HT-29 (cell line): ENCODE measurements at places on chromosomes 7 and 10. TPM values are rescaled to one million over a fixed set of nuclear protein-coding genes. Genes with fewer than 3 reads are reported as not detected.

- DNase-seq = no peak
Measured at GRCh38 chr7:83060218-83060617, 102.5 kb downstream of the PCLO start.

GRCh38 chr10:100469756-100470155 is 6.9 kb downstream of the WNT8B start:
- no peak for DNase-seq

- no peak for DNase-seq
Measured at GRCh38 chr7:87056346-87056745, 3.1 kb downstream of the ELAPOR2 start.

DNA sequence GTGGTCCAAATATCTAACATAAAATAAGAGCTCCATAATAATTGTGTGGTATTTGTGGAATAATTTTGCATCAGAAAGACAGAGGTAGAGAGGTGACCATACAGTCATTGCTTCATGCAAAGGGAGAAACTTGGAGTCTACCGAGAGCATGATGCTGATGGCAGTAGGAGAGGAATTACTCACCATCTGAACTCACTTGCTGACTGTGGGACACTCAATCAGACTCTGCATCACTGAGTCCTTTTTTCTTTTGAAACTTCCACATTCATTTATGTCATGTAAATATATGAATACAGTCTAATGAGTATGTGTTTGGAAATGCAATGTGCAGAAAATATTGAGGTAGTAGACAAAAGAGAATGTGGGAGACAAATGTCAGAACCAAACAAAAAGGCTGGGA is 933.8 kb downstream of the REEP3 start:
- DNase-seq = no peak

DNA sequence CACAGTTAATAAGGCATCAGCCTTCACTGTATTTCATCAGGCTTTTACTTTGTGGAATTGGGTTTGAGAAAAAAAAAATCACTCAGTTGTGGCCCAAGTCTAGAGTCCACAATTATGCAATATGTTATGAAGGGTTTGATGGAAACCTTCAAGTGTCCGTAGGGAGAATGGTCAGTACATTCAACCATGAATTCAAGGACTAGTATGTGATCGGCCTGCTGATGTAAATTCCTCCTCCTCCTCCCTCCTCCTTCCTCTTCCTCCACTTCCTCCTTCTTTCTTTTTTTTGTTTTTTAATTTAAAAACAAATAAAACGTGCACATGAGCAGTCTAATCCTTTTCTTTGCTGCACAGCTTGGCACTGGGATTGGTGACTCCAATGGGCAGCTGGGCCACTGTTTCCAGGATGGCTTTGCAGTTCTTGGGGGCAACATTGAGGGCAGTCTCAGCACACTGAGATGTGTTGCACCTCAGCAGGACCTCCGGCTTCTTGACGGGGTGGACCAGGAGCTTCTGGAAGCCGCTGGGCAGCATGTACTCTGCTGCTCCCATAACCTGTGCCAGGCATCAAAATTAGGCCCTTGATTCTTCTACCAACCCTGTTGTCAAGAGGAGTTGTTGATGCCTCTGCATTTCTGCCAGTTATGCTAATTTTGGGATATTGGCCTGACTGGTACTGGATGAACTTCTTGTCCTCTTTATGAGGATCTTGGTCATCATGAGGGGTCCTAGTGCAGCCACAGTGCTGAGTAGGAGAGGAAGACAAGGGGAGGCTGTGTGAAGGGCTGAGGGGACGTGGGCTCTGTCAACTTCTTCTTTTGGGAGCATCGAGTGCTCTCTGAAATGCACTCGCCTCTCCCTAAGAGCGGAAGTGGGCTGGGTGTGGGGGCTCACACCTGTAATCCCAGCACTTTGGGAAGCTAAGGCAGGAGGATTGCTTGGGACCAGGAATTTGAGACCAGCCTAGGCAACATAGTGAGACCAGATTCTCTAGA is 9.3 kb upstream of the IL2RA start:
- DNase-seq = no peak

DNA sequence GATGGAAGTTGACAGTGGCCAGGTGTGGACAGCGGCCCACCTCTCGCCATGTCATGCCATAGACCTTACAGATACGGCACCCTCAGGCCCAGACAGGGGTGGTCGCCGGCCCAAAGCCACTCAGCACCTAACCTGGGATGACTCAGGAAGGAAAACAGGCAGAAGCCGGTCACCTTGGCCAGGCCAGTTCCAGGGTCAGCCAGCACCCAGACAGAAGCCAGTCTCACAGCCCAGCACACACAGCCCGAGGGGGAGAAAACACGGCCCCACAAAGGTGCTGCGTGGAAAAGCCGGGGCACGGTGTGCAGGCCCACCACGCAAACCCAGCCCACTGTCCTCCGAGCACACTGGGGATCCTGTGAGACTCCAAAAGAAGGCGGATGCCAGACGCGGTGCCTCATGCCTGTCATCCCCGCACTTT is 95.2 kb upstream of the DNAAF5 start:
- no peak for DNase-seq

DNA sequence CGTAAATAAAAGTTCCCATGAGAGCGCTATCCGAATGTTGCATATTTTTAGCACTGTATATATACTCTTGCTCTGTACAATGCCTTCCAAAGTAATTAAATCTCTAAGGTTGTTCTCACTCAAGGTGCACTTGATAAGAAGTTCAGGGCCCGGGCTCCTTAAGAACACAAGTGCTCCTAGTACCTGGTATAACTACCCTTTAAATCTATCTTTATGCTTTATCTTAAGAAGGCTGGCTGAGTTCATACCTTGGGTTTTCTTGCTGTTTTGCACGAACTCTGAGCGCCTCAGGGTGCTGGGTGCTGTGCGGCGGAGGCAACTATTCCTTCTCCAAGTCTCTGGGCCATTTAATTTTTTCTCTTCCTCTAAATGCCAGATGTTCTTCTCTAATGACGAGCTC is 80.4 kb downstream of the DNMBP start:
- peak; percentile 48 for DNase-seq

DNA sequence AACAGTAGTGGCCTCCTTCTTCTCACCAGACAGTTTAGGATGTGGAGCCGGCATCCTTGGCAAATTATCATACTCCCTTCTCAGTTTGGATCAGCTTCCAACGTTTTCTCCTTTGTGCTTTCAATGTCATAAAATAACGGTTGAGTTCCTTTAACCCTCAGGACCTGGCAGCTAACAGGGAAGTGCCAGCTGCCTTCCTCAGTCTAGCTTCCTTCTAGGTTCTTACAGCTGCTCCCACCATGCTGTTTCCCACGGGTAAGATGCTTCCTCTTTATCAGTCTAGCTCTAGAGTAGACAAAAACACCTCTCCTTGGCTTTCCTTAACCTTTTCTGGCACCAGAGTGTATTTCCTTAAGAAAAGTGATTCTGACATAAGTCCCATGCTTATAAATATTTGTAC is 33.2 kb downstream of the BLVRA start:
- no peak for DNase-seq

Gene SFRP5
- total RNA-seq = 0.21 TPM in 1 of 2 replicates, not detected in the other
